ENCODE measurements at places on chromosomes 13 and 19.

DNA sequence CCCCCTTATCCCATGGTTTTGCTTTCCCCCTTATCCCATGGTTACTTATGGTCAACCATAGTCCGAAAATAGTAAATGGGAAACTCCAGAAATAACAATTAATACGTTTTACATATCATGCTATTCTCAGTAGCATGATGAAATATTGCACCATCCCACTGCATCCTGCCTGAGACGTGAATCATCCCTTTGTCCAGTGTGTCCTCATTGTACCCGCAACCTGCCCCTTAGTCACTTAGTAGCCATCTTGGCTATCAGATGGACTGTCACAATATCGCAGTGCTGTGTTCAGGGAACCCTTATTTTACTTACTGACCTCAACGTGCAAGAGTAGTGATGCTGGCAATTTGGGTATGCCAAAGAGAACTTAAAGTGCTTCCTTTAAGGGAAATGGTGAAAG lies 10.5 kb upstream of the NBEA start:
- no peak for DNase-seq

GRCh38 chr13:34608331-34608730 lies 333.7 kb upstream of the NBEA start:
- DNase-seq, result no peak

DNA sequence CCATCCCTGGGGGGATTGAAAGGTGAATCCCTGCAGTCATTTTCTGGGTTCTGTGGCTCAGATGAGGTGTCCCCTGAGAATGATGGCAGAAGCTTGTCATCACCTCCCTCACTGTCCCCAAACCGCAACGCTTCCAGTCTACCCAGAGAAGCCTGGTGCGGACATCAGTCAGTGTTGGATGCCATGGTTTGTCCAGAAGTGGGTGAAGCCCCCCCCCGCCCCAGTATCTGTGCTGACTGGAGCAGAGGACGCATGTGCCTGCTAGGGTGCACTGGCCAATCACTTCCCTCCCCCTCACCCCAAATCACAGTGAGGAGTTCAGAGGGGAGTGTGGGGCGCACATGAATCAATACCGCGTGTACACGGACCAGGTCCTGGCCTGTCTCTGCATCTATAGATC lies 150.5 kb downstream of the TEX29 start:
- DNase-seq, result no peak

DNA sequence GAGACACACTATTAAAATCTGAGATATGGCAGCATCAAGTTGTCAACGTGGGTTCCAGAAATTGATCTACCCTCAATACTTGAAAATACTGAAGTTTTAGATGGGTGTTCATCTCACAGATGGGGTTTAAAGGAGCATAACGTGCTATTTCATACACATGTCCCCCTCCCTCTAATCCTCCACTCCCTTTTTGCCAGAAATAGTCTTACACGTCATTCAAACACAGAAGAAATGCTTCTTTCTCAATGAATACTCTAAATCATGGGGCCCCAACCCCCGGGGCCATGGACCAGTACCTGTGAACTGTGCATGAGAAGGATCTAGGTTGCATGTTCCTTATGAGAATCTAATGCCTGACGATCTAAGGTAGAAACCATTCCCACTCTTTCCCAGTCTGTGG lies 19.6 kb downstream of the KLF12 start:
- DNase-seq, result no peak

DNA sequence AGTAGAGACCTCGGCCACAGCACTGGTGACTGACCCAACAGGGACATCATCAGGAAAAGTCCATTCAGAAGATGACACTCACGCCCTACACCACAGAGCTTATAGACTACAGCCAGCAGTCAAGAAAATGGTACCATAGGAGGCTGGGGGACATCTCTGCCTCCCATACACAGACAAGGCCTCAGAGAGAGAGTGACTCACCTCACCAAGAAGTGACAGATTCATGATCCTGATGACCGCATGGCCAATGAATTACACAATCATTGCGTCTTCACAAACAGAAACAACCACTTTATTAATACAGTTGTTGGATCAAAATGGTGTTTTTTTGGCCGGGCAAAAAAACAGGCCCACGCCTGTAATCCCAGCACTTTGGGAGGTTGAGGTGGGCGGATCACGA lies 260.8 kb upstream of the TSHZ3 start:
- no peak for DNase-seq

DNA sequence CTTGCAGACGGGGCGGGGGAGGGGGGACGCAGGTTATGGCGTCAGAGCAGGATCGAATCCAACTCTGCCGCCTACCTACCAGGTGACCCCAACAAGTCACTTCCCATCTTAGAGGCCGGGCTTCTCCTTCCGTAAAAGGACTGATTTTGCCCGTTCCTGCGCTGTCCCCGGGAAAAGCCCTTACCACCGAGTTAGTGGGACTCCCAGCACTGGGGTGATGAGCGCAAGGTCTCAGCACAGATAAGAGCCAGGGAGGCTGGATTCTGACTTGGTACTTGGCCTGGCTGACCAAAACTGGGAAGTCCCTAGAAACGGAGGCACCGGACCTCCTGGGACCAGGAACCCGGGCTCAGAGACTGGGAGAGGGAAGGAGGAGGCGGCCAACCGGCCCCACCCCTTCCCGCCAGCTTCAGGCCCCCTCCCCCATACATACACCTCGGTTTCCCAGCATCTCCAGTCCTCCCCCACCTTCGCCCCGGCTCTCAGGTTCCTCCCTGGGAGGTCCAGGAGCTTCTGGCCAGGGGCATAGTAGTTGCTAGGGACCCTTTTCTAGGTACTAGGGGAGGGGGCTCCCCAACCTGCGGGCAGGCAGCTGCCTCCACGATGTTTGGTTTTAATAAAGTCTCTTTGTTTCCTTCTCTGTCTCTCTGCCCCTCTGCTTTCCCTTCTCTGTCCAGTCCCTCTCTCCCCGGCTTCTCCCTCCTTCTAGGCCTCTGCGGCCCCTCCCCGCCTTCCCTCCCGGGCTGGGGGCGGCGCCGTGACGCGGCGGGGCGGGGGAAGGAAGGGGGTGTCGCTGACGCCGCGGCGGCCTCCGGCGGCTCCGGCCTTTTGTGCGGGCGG lies at the start of gene GRAMD1A:
TSS of gene GRAMD1A (plus strand) at position 826 of the 840 bp plus-strand sequence. CDS start 156 bp downstream, outside the sequence.
- peak; percentile 76 for DNase-seq

DNA sequence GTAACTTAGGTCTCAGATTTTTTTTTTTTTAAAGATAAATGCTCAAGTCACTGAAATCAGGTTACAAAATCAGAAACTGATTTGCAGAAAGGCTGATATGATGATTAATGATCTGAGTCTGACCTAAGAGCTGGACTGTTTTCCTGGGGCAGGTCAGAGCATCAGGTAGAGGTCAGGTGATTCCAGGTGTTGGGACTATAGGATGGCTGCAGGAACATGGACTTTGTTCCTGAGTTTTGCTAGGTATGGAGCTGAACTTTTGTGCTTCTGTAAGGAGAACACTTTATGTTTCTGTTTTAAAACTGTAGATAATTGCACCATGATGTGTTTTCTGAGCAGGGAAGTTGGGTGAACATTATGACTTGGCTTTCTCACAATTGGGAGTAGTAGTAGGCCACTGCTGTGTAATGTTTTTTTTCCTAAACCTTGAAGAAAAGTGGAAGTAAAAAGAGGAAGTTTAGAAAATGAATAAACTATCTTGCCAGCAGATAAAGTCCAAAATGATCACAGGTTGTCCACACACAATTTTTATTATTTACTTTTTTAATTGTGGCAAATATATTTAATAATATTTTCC lies 297.2 kb downstream of the DCT start:
- peak; percentile 9 for DNase-seq

GRCh38 chr13:111629457-111629856 lies 309.0 kb downstream of the TEX29 start:
- DNase-seq, result no peak

GRCh38 chr19:46616631-46617322 lies 8.1 kb downstream of the PTGIR start:
- peak; percentile 47 for DNase-seq

- peak; percentile 54 for DNase-seq
Measured at GRCh38 chr19:3604987-3605343, 1.7 kb downstream of the TBXA2R start.

- DNase-seq, result no peak
Measured at GRCh38 chr19:50003810-50004419, 21.3 kb downstream of the VRK3 start.

- DNase-seq, result no peak
Measured at GRCh38 chr19:44894052-44894400, 3.0 kb downstream of the TOMM40 start.

- peak; percentile 95 for DNase-seq
Measured at GRCh38 chr19:17932485-17933338, at the start of gene CCDC124. TSS of gene CCDC124 (plus strand) at chr19:17933015. CDS start at chr19:17936421, 3,406 bp downstream.

GRCh38 chr13:30398601-30399072 lies 23.7 kb upstream of the UBE2L5 start:
- DNase-seq, result no peak

DNA sequence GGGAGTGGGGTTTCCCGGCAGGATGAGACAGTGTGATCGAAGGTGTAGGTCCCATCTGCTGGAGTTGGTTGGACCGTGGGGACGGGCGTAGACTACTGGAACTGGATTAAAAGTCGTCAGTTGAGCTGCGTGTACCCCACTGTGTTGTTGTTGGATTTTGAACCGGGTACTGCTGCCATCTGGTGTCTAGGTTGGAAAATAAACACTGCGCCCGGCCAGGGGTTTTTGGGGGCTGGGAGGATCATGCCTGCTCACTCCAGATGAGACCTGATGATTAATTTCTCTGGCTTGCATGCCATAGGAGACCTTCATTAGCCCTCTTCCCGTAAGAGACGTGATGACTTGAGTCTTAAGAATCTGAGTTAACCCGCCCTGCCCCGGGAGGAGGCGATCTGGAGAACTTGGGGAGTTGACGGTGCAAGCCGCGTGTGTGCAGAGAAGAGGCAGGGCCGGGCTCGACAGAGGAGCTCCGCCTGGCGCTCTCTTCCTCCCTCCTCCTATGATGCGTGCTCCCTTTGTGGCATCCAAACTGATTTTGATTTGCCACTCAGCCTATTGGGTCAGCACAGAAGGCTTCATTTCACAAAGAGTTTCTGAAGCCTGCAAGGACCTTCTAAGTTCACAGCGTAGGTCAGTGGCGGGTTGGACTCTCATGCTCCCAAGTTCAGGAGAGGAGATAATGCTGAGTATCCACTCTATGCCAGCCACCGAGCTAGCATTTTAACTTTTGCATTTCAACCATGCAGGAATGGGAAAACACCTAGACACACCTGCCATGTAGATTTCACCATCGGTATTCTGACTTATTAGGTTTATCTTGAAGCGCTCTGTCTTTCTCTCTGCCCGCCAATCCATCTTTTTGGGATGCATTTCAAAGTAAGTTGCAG lies 2.7 kb downstream of the UHRF1 start:
- peak; percentile 81 for DNase-seq

- DNase-seq, result peak; percentile 84
Measured at GRCh38 chr13:114339857-114340534, 25.7 kb downstream of the CHAMP1 start.

- peak; percentile 30 for DNase-seq
Measured at GRCh38 chr19:40521276-40521675, 54.5 kb downstream of the SPTBN4 start.

- no peak for DNase-seq
Measured at GRCh38 chr19:11090997-11091702, 1.9 kb downstream of the LDLR start.

GRCh38 chr13:99723878-99724277 lies 222.6 kb downstream of the TM9SF2 start:
- DNase-seq, result no peak

DNA sequence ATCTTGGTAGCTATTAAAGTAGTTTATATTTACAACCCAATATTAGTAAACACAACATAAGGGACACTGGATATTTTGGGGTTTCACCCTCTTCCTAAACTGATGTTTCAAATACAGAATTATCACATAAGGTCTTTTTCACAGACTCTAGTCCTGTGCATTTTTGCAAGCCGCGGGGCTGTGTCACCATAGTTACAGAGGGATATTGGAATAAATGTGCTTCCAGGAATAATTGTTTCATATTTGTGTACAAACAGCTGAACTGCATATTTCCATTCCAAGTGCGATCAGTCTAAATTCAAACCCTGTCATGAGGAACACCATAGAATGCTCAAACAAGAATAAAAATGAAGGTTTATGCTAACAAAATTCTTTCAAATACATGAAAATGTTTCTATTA lies 762.5 kb upstream of the ARGLU1 start:
- no peak for DNase-seq

- DNase-seq, result no peak
Measured at GRCh38 chr19:15418231-15418578, 583 bp downstream of the AKAP8L start.

DNA sequence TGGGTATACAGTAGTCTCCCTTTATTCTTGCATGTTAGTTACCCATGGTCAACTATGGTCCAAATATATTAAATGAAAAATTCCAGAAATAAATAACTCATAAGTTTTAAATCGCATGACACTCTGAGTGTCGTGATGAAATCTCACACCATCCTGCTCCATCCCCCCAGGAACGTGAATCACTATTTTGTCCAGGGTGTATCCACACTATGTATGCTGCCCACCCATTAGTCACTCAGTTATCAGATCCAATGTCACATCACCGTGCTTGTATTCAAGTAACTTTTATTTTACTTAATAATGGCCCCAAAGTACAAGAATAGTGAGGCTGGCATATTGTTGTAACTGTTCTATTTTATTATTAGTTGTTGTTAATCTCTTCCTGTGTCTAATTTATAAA lies 115.8 kb upstream of the SERP2 start:
- DNase-seq, result no peak

- DNase-seq, result no peak
Measured at GRCh38 chr19:30029721-30030510, 87.9 kb downstream of the URI1 start.

Data from NAMALWA (cell line).